C1 segment of cervical spinal cord (tissue), 14 donors: ENCODE measurements at places on chromosomes 7 and 10.

GRCh38 chr7:17229228-17229627, 69.2 kb upstream of the AHR start:
- DNase-seq: no peak

DNA sequence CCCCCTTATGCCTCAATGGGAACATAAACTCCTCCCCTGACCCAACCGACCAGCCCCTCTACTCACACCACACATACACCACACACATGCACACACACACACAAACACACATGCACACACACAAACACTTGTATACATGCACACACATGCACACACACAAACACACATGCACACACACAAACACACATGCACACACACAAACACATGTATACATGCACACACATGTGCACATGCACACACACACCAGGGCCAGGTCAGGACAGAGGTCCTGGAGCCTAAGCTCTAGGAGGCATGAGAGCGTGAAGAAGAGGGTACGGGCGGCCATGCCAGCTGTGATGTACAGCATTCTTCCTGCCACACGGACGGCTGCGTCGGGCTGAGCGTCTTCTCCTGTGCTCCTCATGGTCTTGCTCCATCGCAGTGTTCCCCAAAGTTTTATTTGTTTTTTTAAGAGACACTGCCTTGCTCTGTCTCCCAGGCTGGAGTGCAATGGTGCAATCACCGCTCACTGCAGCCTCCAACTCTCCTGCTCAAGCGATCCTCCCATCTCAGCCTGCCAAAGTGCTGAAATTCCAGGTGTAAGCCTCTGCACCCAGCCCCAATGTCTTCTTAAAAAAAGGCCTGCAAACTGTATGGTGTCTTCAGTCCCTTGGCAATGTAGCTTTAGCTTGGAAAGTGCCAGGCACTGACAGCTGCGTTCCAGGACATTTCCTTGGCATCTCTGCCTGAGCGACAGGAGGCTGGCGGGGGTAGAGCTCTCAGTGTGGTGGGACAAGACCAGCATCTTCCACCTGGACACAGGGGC, 38.8 kb upstream of the INPP5A start:
- peak; percentile 84 for DNase-seq

GRCh38 chr7:22791204-22792158, 31.2 kb downstream of the TOMM7 start:
- no peak for DNase-seq

GRCh38 chr7:26587536-26587935, 276.9 kb downstream of the SKAP2 start:
- DNase-seq: no peak

- no peak for DNase-seq
These were observed 47.5 kb downstream of the DNAJB6 start for GRCh38 chr7:157384301-157384700.

- no peak for DNase-seq
These were observed 180.7 kb downstream of the EVX1 start for GRCh38 chr7:27423290-27423689.
